Fibroblast of villous mesenchyme (primary cell): ENCODE measurements at places on chromosomes 6 and 20.

- DNase-seq = peak; percentile 87
These were observed 67.9 kb downstream of the ZHX3 start for GRCh38 chr20:41249411-41250281.

- DNase-seq = no peak
These were observed 88.8 kb downstream of the SASH1 start for GRCh38 chr6:148431413-148431812.

DNA sequence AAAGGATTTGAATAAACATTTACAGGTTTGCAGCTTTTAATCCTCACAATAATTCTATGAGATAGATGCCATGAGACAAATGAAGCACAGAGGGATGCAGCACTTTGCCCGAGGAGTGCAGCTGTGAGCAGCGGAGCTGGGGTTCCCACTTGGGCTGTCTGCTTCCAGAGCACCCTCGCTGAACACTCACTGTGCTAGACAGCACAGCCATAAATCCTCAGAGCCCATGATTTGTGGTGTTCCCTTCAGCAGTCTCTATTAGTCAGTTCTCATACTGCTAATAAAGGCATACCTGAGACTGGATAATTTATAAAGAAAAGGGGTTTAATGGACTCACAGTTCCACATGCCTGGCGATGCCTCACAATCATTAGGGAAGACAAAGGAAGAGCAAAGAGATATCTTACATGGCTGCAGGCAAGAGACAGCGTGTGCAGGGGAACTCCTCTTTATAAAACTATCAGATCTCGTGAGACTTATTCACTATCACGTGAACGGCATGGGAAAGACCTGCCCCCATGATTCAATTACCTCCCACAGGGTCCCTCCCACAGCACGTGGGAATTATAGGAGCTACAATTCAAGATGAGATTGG is 25.3 kb upstream of the CTAGE9 start:
- no peak for DNase-seq

DNA sequence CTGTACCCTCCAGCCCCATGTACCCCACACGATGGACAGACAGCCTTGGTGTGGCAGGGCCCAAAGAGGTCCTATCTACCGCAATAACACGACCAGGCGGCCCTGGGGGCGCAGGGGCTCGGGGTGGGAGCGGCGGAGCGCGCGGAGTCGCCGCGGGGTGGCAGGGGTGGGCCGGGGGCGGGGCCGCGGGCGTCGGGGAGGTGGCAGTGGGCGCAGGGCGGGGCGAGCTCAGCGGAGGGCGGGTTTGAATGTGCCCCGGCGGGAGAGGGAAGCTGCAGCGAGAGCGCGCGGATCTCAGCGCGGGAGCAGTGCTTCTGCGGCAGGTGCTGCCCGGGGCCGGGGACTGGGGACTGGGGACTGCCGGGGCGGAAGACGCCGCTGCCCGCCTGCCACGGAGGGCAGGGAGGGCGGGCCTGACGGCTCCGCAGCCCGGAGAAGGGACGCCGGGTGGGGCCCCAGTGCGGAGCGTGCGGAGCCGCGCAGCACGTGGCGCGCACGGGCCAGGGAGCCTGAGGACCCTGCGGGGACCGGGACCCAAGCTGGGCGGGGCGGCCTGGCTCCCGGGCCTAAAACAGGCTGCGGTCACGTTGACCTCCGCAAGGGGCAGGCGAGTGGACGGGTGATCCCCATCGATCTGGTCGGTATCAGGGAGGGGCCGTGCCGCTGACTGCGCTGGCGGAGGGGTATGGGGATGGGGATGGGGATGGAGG is at the start of gene SLC29A1:
SLC29A1 (plus strand) TSS at position 277 of the 710 bp plus-strand sequence. CDS start 3,719 bp downstream, outside the sequence.
- peak; percentile 49 for DNase-seq

GRCh38 chr20:41393705-41394066 is 27.1 kb upstream of the EMILIN3 start:
- DNase-seq = no peak

DNA sequence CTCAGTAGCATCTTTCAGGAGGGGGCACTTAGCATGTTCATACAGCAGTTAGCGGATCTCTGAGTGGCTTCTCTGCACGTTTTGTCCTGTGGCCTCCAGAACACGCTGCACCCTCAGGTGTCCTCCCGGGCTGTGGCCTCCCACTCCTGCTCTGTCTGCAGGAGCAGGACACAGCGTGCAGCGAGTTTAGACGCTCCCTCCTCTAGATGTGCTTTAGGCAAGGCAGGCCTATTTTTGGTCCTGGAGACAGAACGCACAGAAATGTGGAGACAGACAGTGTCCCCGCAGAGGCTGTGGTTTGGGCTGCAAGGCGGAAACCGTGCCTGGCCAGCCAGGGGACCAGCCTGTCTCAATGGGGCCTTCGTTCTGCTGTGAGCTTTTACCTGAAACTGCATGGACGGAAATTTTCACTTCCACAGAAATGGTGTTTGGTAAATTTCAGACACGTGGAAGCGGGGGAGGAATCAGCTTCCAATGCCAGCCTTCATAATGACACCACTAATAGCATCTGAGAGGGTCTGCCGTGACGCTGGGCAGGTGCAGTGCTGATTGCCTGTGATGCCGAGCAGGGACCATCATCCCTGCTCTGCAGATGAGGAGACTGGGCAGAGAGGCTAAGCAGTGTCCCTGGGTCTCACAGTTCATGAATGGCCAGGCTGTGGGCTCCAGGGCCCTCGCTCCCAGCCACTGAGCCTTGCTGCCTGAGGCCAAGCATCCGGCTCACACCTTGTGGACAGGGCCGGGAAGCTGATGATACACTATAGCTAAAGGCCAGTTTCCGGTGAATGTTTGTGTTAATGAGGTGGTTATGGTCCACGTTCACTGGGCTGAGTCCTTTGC is 120.9 kb downstream of the SYCP2 start:
- DNase-seq = no peak

DNA sequence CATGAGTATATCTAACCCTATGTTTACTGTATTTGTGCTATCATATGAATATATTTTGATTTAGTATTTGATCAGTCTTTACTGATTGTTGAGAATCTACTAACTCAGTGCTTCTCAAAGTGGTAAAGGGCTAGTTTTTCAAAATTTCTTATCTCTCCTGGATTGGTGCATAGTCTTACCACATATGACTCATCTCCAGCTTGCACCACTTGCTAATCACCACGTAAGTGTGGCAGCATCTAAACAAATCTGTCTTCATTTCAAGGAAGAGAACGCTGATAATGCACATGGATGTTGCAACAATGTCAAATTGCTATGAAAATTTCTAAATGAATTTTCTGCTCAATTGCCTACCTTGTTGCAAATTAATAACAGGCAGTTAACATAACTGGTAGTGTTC is 299.5 kb downstream of the PAX1 start:
- no peak for DNase-seq

DNA sequence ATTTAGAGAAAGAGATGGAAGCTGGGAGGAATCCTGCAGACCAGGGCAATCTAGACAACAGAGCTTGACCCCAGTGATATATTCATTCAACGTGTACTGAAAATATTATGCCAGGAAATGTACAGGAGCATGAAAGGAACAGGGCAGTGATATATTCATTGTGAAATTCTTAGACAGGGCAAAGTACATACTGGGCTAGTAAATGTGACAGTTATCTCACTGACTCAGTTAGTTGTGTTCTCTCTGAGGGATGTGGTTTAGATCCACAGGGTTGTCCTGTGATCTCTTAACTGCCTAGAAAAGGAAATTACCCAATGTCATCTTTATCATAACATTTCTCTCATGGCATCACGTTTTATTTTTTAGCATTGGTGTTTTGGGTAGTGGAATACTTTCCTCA is 891.3 kb downstream of the EYS start:
- DNase-seq = peak; percentile 88

DNA sequence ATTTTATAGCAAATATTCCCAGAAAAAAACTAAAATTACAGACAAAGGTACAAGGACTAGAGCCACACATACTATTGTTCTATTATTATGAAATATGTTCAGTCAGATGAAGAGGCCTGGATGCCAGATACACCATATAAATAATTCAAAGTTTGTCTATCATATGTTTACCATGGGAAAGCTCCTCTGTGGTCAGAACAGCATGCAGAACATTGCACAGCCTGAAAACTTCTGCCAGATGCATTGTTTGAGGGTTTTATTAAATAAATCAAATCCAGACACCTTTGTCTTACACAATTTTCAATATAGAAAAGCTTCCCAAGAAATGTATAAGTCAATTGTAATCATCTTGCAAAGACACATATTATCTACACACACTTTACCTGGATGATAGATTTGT is 35.0 kb upstream of the COL21A1 start:
- DNase-seq = no peak

- no peak for DNase-seq
These were observed 280.4 kb downstream of the ALDH8A1 start for GRCh38 chr6:134669485-134669884.

DNA sequence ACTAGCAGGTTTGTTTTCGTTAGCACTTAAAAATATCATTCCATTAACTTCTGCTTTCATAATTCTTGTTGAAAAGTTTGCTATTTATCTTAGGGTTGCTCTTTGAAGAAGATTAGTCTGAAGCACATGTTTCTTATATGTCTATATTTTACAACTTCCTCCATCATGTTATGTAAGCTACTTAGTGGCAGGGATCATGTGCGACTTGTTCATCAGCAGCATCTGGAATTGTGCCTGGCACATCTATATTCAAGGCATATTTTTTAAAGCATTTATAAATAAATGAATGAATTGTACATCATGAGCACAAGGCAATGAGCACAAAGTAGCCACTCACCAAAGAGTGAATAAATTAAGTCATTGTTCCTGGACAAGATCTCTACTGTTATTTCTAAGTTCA is 187.2 kb upstream of the COL21A1 start:
- DNase-seq = no peak

GRCh38 chr6:104788400-104788799 is 71.3 kb downstream of the HACE1 start:
- peak; percentile 29 for DNase-seq
